T1000 (cell line): ENCODE measurements at places on chromosomes 5 and 9.

GRCh38 chr5:57738787-57739186, 256.2 kb upstream of the ACTBL2 start:
- DNase-seq: no peak

DNA sequence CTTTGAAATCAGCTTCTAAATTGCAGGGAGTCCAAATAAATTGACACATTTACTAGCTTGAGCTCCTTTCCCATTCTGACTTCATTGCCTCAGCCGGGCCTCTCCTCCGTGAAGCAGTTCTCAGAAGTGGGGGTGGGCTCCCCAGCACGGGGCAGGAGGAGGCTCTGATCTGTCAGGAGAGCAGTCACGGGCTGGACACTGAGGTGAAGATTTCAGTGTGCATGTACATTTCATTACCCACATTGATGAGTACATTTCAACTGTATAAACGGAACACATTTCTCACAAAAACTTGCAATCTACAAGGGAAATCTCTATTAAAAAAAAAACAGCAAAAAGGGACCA, 195.9 kb downstream of the SEMA6A start:
- DNase-seq: no peak

- DNase-seq: no peak
Observed at GRCh38 chr9:130215341-130216119, 43.3 kb downstream of the NCS1 start.

GRCh38 chr9:113143432-113144227, 7.2 kb upstream of the SLC31A2 start:
- no peak for DNase-seq

- DNase-seq: no peak
Observed at GRCh38 chr9:14766299-14766698, 43.8 kb upstream of the CER1 start.

GRCh38 chr5:175743676-175744210, 85.9 kb downstream of the HRH2 start:
- DNase-seq: no peak

GRCh38 chr9:78904686-78905085, 607.8 kb downstream of the PSAT1 start:
- no peak for DNase-seq

- DNase-seq: no peak
Observed at GRCh38 chr5:171688696-171689495, 96.7 kb upstream of the SMIM23 start.

GRCh38 chr5:74032617-74033016, 406.6 kb downstream of the ARHGEF28 start:
- DNase-seq: no peak

DNA sequence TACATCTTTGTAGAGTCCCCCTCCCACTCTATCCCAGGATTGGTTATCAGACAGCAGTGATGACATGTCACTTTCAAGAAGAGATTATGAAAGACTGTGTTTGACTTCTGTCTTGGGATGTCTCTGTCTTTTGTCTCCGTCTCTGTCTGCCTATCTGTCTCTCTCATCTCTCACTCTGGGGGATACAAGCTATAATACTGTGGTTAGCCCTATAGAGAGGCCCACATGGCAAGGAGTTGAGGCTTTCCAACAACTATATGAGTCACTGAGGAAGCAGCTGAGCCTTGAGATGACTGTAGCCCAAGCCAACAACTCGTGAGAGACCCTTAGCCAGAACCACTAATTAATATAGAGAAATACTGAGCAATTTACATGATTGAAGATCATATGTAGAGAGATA, 284.8 kb downstream of the PDE4D start:
- no peak for DNase-seq

- DNase-seq: no peak
Observed at GRCh38 chr5:149679876-149680809, 50.0 kb upstream of the PPARGC1B start.

- no peak for DNase-seq
Observed at GRCh38 chr9:137982200-137982599, 104.6 kb downstream of the CACNA1B start.

DNA sequence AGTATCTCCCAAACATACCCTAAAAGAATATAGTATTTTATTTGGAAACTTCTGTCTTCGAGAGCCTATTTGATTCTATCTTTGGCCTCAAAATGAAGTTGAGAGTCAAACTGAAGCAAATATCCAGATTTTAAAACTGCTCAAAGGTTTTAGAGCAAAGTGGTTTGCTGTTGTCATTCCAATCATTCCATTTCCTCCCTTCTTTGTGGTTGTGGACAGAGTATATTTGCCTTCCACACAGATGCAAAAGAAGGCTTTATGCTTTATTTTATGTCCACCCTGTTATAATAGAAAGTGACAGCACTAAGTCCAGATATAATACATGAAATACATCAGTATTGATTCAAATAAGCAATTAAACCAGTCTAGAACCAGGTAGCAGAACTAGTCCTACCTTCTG, 12.4 kb downstream of the GZMK start:
- DNase-seq: no peak

- no peak for DNase-seq
Observed at GRCh38 chr5:132098621-132099020, 25.0 kb downstream of the CSF2 start.

GRCh38 chr5:51159164-51159563, 224.1 kb upstream of the ISL1 start:
- DNase-seq: no peak

- no peak for DNase-seq
Observed at GRCh38 chr9:35338561-35339274, 151.2 kb upstream of the RUSC2 start.

DNA sequence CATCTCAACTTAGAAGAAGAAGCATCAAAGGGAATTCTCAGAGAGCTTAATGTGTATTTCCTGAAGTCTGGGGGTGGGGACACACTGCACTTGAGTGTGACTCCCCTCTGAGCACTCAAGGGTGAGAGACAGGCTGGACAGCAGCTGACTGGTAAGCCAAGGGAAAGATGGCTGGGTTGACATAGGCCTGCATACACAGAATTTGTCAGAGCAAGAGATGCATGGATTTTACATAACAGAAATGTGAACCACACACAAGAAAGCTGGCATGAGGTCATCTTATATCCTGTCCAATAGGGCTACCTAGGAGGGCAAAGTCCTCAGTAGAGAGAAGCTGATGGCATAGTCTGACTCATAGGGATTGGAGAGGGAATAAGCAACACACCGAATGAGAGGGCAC, 114.3 kb upstream of the EPB41L4A start:
- DNase-seq: no peak

GRCh38 chr5:134139891-134140469, 25.5 kb downstream of the TCF7 start:
- DNase-seq: no peak

GRCh38 chr5:7250611-7251010, 145.3 kb upstream of the ADCY2 start:
- no peak for DNase-seq

DNA sequence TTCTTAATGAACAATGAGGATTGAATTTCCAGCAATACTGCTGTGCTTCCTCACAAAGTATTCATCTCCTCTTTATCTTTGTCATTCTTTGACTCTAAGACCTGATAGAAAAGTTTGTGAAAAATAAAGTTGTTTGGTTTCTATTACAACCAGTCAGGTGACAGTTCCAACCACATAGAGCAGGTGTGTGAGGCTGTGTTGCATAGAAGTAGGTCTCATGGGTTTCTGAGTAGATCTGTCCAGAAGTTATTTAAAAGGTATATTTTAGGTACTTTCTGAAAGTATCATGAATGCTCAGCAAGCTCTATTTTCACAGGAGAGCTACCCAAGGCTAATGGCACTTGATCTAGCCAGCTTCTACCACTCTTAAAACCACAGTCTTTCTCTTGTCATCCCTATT, 637.0 kb downstream of the DNAH5 start:
- no peak for DNase-seq

DNA sequence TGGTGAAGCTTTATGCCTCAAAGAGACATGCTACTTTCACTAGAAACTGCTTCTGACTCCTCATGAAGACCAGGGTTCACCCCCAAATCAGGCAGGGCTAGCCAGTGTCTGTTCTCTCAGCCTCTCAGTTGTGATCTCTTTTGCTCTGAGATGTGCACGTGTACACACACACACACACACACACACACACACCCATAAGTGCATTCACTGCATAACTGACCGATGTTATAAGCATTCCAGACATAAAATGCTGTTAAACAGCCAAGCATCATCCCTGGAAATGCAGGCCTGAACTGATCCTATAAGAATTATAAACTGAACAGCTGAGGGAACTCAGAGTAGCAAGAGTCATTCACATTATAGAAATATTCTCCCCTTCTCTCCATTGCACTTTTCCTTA, 85.0 kb downstream of the FSTL4 start:
- DNase-seq: no peak

DNA sequence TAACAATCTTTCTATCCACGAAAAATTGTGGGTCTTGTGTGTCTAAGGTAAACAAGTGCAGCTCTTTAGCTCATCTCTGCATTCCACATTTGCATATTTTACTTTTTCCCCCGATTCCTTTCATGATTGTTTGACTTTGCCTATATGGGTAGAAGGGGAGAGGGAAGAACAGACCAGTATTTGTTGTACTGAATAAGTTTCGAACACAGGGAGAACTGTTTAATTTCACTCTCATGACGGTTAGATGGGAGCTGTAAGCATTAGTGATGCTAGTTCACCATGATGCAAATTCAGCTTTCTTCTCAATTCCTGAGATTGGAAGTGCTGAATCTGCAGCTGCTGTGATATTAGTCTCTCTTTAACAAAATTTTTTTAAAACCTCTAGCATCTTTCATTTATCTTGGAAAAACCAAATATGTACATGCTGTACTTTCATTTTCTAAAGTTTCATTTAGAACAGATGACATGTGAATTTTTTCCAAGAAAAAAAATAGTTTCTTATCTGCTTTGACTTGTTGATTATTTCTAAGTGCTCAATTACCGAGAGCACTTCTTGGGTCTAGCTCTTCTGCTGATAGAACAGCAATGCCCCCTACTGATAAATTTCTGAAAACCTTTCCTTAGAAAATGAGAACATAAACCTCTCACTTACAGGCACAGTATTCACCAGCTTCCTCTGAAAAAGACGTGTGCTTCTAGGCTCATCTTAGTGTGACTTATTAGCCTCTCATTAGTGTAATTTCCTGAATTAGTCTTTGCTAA, 149.5 kb downstream of the BAAT start:
- no peak for DNase-seq

GRCh38 chr9:116163293-116164055, 9.9 kb downstream of the PAPPA start:
- no peak for DNase-seq

DNA sequence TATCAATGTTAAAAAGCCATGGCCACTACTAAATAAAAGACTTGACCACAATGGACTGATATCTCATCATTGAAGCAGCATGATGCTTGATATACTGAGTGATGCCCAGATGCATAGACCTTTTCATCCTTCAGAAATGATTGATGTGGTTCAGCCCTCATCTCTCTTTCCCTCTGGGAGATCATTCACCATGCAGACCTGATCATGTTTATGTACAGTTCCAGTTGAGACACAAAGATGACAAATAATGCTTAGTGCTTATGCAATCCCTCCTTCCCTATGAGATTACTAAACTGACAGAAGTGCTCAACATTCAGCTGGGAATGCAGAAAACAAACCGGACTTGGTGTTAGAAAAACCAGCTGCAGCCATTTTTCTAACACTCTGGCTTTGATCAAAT, 91.9 kb upstream of the TLR4 start:
- DNase-seq: no peak

DNA sequence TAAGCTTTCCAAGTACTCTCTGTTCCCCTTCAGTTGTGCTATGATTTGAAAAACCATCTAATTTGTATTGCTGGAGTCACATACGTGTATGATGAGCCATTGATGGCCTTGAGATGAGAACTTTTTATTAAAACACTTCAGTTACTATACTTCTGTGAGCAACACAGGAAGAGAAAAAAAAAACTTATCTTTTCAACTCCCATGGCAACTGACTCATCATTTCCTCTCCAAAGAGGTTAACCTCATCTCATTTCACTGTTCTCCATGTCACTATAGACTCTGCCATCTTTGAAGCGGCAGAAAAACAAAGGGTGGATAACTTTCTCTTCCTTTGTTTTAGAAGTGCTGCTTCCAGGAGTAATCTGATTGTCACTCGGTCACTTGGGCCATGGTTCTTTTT, 104.3 kb upstream of the PCSK1 start:
- DNase-seq: no peak

DNA sequence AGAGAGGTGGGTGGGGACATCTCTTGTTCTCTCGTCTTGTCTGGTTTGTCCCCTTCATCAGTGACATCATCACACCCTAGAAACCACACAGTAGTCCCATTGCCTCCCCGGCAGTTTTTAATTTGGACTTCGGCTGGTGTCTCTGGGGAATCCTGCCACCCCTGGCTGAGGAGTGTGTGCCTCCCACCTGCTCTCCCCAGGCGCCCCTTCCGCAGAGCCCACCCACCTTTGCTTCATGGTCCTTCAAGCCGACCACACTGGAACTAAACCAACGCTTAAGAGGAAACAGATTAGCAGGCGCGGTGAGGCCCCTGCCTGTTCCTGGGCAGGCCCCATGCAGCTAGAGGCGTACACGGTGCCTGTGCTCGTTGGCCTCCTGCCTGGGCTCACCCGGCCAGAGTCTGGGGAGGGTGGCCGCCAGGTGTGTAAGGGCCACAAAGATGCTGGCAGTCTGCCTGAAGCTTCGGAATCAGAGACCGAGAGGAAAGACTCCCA, 107.6 kb upstream of the SPRY4 start:
- no peak for DNase-seq

GRCh38 chr5:76763136-76763535, 47.2 kb downstream of the F2R start:
- DNase-seq: no peak
